ENCODE measurements at places on chromosomes 12 and 14. TPM values are rescaled to one million over a fixed set of nuclear protein-coding genes. Genes with fewer than 3 reads are reported as not detected.

Gene PAX9
- total RNA-seq: 0.34 TPM

DNA sequence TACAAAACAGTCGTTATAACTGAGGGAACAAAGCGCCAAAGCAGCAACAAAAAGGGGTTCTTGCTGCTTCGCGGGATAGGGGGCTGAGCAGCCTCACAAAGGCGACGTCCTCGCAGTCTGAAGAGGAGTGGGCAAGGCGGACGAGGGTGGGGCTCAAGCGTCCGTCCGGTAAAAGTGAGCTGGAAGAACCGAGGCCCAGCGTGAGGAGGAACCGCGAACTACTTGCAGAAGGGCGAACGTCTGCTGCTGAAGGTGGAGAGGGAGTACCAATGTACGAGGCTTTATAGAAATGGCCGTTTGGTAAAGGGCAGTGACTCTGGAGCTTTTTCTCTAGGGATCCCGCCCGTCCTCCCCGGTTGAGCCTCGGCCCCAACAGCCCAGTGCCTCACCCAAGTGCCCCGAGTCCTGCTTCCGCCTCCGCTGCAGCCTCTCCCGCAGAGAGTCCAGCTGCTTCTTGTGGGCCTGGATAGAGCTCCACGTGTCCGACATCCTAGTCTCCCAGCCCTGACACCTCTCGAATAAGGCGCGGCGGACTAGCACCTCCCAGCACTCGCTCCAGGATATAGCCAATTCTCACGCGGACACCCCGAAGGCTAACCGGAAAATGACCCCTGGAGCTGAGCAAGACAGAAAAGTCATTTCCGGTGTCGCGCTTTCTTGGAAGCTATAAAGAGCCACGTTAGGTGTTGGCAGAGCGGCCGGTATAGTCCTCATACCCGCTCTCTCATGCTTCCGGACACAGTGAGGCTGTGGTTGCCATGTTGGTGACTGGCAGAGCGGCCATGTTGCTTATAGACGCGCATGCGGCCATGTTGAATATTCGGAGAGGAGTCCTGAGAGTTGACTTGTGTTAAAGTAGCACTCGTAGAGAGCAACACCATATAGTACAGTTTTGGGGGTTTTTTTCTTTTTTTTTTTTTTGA is at the start of gene METTL3:
Gene METTL3 (minus strand): TSS at position 606 of the 923 bp plus-strand sequence. CDS start 117 bp downstream, at position 489.
- peak; percentile 97 for DNase-seq

- peak; percentile 93 for DNase-seq
Measured at GRCh38 chr12:78863482-78864402, 832 bp upstream of the SYT1 start.

GRCh38 chr12:108768591-108769500 is 37.5 kb upstream of the CORO1C start:
- no peak for DNase-seq

Gene SRGAP1
- total RNA-seq: 30.0 TPM

- no peak for DNase-seq
Measured at GRCh38 chr12:11758510-11759493, 109.3 kb downstream of the ETV6 start.

Gene CCND2
- total RNA-seq: 0.03 TPM

DNA sequence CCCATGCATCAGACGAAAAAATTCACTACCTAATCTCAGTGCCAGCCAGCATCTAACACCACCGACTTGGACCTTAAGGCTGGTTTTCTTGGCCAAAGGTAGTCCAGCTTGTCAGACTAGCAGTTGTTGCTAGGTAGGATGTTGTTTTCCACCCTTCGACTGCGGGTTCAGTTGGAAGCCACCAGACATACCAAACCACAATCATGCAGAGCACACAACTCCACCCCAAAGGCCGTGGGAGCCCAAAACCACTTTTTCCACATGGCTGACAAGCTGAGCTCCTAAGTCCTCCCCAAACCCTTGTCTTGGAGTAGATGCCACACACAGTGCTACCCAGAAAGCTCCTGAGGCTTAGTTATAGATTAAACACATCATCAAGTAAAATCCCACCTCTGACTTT is 46.8 kb downstream of the LRIG3 start:
- peak; percentile 60 for DNase-seq

GRCh38 chr12:121791671-121792551 is 1.6 kb downstream of the RHOF start:
- DNase-seq: peak; percentile 91

DNA sequence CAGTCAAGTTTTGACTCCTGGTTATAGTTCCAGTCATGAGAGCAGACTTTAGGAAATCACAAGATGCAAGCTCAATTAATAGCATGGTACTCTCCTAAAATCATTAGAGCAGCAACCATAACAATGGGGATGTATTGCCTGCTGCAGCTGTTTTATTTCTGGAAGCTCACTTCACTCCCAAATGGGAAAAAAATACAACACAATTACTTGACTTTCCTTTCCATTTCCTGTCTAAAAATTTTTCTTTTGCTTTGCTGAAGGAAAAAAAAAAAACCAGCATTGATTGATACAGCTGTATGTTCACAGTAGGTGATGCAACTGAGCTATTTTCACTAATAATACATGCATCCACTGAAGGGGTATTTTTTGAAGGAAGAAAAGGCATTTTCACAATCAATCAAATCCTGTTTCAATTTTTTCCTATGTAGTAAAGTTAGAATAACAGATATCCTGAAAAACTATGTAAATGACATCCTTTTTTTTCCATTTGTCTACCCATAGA is 143.9 kb upstream of the NOVA1 start:
- DNase-seq: no peak

- no peak for DNase-seq
Measured at GRCh38 chr14:98014851-98015615, 1217.9 kb downstream of the VRK1 start.

Gene ZDHHC22
- total RNA-seq: 0.03 TPM

DNA sequence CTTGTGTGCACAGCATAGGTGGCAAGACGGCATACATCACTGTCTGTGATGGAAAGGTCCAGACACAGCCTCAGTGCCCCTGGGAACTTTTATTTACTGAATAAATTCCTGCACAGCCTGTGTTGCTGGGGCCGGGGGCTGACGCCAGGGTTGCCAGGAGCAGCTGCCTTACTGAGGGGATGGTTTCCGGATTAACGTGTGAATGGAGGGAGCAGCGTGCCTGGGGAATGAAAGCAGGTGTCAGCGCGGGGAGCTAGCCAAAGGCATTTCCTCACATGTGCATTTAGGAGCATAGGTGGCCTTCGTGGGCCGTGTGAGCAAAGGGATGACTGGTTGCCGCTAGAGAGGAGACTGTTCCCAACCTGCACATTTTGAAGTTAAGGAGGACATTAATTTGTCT is 41.6 kb downstream of the SFSWAP start:
- no peak for DNase-seq

Gene TMEM132D
- total RNA-seq: not detected

GRCh38 chr14:90508536-90509254 is 111.9 kb downstream of the CALM1 start:
- no peak for DNase-seq

Gene IFNG-AS1
- total RNA-seq: not detected

DNA sequence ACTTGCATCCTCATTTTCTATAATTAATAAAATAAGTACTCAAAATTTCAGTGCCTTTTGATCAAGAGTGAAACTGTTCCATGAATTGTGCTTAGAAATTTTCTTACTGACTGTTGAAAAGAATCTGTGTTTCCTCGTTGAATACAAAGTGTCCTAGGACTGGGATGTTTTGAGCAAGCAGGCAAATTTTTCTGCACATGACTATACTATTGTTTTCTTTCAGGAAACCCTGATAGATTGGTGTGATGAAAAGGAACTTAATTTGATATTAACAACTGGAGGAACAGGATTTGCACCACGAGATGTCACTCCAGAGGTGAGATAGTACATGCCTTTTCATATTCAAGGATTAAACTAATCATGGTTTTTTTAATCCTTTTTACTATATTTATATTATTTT is 316.3 kb downstream of the GPHN start:
- DNase-seq: no peak

DNA sequence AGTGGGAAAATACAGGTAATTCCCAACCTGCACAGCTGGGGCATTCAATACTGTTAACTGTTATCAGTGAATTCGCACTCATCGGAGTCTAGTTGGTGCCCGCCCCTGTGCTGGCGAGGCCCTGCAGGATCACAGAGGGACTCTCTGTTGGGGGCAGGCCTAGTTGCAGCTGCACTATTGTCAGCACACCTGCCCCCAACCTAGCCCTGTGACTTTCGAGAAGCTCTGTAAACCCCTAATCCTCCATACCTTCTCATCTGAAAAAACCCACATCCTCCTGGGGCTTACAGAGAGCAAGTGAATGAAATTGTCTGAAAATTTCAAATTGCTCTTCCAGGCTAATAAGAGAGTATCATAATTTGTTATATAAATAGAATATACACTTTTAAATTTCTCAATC is 132.2 kb upstream of the NUDT4 start:
- DNase-seq: no peak

Gene SDR9C7
- not detected for total RNA-seq
